ENCODE measurements at places on chromosomes 12 and 14.
A peak's percentile ranks its signal among the peaks of the same experiment; 100 is the strongest.

DNA sequence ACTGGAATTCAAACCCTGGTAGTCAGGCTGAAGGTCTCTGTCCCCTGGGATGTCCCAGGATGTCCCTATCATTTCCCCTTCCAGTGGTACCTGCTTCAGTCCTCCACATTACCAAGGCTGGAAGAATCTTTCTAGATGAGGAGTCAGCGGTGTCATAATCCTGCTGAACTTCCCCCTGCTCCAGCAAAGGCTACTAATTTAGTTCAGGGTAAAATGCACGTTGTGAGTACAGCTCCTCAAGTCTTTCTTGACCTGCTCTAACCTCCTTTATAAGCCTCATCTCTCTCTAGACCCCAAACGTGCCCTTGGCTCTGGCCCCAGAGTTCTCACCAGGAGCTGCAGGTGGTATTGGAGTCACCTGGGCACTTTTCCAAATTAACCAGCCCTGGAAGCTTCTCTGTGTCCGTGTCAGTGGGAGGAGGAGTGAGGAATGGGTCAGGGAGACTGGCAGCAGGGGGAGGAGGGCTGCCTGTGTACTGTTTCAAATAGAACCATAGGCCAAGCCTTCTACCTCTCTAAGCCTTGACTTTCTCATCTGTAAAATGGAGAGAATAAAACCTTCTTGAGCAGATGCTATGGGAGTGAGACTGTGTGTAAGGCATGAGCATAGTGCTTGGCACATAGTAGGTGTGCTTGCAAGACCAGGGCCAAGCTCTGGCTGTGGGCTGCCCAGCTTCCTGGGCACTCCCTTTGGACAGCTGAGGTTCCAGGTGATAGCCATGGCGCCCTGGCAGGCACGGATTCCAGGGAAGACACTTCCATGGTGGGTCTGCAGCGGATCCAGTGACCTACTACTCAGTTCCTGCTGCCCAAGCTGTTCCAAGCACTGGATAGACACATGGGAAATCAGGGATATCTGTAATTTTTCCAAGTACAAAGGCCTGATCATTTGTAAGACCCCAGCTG lies 24.5 kb downstream of the ASB2 start:
- DNase-seq: no peak

DNA sequence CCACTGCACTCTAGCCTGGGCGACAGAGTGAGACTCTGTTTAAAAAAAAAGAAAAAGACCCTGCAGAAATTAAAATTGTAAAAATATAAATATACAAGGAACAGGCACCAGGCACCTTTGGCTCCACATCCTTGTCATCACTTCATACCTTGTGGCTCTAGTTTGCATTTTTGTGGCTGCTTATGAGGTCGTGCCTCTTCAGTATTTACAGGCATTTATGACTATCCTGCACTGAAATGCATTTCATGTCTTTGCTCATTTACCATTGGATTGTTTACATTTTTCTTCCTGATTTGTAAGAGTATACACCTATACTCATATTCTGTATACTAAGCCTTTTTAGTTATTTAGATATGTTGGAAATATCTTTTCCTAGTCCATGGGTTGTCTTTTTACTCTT lies 20.1 kb downstream of the BICD1 start:
- DNase-seq: no peak

DNA sequence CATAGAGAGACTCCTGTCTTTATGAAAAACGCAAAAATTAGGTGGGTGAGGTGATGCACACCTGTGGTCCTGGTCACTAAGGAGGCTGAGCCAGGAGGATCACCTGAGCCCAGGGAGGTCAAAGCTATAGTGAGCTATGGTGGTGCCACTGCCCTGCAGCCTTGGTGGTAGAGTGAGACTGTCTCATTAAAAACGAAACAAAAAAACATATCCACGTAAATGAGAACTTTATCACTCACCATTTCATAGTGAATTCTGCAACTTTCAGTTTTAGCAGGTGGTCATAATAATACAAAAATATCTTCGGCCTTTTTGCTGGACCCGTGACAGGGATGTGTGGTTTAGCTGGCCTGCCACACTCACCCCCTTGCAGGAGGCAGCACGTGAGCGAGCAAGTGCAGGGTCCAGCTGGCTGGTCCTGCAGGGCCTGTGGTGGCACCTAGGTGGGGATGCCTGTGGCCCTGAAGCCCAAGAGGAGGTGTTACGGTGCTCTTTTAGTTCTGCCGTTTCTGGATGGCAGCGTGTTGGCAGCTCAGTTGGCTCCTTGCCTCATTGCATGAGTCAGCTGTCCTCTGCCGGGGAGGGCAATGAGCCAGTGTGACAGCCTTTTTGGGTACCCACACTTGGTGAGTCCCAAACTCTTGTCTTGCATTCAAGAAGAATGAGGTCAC lies 1330.7 kb upstream of the TMEM132C start:
- DNase-seq: peak; percentile 4

DNA sequence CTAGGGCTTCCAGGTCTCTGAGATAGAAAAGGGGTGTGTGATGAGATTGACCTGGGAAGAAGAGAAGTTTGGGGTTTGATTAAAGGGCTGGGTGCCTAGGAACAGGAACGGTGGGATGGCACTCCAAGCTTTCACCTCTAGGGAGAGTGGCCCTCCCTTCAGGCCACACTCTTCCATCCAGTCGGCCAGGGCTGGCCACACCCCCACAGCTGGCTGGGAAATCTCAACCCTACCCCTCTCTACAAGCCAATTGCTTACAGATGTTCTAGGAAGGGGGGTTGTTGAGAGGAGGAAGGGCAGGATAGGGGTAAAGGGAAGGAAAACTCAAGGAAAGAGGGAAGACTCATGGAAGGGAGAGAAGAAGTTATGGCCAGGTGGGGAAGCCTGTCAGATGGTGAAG lies 6.6 kb upstream of the ITGA5 start:
- no peak for DNase-seq

DNA sequence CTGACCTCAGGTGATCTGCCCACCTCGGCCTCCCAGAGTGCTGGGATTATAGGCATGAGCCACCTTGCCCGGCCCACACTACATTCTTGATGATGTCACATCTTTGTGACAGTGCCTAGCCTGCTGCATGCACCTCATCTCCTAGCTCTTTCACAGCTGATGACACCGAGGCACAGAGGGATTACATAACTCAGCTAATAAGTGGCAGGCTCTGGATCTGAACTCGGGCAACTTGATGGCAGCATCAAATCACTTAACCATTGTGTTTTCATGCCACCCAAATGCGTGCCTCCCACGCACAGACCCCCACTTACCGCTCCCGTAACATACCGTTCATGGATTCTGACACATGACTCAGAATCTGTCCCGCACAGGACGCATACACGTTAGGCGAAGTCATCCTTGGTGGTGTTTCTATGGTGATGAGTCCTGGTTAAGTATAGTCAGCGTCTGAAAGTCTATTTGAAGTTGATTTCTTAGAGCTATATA lies 7.4 kb downstream of the TMEM120B start:
- peak; percentile 68 for DNase-seq

DNA sequence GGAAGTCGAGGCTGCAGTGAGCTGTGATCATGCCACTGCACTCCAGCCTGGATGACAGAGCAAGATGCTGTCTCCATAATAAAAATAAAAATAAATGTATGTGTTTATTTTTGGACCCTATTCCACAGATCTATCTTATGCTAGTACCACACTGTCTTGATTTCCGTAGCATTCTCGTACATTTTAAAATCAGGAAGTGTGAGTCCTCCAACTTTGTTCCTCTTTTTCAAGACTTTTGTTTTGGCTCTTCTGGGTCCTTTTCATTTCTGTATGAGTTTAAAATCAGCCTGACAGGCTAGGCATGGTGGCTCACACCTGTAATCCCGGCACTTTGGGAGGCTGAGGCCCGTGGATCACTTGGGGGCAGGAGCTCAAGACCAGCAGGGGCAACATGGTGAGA lies 25.8 kb downstream of the DAO start:
- DNase-seq: no peak

- no peak for DNase-seq
These were observed 65.1 kb downstream of the SLC6A12 start for GRCh38 chr12:148676-149416.

GRCh38 chr12:114402084-114402717 lies 3.7 kb downstream of the TBX5 start:
- DNase-seq: no peak

DNA sequence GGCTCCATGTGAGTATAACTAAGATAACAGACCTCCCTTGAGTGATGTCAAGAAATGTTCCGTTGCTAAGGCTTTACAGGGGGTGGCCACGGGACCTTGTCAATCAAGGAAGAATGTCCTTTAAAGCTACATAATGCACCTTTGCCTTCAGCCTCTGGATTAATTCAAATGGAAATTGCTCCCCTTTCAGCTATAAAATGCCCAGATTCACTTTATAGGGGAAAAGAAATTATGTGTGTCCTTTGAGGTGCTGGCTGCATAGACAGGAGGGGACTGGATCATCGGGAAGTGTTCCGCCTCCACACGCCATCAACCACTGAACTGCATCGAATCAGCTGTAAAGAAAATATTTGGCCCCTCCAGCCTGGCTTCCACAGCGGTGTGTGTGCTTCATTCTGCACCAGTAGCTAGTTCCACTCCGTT lies 415.4 kb downstream of the DPF3 start:
- no peak for DNase-seq

DNA sequence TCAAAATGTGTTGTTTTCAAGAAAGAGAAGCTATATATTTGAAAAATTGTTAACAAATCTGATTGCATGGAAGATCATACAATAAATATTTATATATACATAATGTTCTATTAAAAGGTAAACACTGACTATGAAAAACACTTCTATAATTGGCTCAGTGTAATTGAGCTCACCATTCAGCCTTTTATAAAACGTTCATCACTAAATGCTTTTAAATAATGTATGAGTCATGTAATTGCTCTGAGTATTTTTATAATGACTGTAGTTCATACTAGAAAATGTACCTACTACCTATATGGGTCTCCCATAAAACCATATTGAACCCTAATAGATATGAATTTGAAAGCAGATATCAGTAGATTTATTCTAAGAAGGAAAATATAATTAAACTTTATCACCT lies 240.4 kb upstream of the MGAT4C start:
- no peak for DNase-seq

DNA sequence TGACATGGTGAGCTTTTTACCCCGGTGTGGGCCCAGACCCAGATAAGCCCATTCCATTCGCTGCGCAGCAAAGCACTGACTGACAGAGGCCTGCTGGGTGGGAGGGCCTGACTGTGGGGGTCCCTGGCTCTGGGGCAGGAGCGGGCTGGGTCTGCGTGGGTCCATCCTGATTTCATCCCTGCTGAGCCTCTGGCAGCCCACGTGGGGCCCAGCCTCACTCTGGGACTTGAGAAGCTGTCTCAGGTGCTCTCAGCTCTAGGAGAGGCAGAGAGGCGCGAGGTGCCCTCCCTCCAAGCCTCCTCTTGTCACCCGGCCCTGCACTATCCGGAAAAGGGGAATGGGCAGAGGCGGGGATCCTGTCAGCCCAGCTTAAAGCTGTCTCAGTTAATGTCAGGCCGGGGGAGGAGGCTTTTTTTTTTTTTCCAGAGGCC lies 927 bp downstream of the ABCB9 start:
- DNase-seq: no peak

DNA sequence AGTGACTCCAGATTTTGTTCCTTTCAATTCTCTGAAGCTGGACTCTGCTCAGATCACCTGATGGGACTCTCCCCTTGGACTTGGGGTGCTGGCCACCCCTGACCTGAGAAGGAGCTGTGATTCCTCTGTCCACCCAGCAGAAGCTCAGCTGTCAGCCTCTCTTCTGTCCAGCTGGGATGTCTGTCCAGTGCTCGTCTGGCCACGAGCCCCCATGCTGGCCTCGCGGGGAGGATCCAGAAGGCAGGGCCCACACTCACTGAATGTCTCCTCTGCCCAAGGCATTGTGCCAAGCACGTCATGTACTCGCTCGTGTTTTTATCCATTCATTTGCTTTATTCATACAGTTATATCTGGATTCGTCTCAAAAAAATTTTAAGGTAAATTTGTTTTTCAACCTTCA lies 14.2 kb upstream of the SLC24A4 start:
- DNase-seq: no peak

- DNase-seq: no peak
These were observed 6.6 kb downstream of the DLK1 start for GRCh38 chr14:100733152-100733850.

GRCh38 chr12:125284945-125285685 lies 219.9 kb downstream of the AACS start:
- DNase-seq: no peak

DNA sequence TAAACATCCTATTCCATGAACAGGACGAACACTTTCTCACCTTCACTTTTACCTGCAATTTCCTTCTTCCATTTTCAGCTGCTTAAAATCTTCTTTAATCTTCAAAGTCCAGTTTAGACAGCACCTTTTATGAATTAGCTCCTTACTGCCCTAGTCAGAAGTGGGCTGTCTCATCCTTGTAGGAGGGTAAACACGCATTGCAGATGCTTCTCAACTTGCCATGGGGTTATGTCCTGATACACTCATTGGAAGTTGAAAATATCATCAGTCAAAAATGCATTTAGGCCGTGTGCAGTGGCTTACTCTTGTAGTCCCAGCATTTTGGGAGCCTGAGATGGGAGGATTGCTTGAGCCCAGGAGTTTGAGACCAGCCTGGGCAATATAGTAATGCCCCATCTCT lies 35.2 kb downstream of the HMGA2 start:
- DNase-seq: no peak

- no peak for DNase-seq
These were observed 937.8 kb downstream of the BCL11B start for GRCh38 chr14:98334186-98334585.

DNA sequence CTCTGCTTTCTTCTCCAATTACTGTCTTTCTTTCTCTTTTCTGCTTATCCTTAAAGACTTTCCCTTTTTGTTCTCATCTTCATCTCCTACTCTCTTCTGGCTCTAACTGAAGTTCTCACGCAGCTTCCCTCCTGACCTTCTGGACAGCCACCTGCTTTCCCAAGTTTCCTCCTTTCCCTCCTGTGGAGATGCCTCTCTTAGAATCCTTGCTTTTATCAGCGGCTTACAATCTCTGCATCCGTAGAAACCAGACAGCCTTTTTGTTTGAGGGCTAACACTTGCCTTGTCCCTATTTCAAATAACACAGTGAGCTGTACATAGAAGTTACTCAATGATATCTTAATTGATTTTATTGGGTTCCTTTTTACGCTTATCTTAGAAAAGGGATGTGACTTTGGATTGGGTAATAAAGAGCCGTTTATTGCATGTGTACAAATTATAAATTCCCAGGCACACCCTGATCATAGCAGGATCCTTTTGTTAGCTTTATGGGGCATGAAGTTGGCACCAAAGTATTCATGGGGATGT lies 2.1 kb upstream of the LGALS3 start:
- DNase-seq: no peak

GRCh38 chr14:65860956-65861611 lies 448.6 kb downstream of the FUT8 start:
- DNase-seq: no peak
